ENCODE measurements at places on chromosomes 5 and 9. TPM values are rescaled to one million over a fixed set of nuclear protein-coding genes. Genes with fewer than 3 reads are reported as not detected.

Gene DMRT3
- total RNA-seq, result not detected

Gene SUSD1
- 31.6 TPM for total RNA-seq

Gene CPEB4
- 39.9 TPM for total RNA-seq

Gene GIN1
- 5.3 TPM for total RNA-seq

Gene ZNF454
- 1.9 TPM for total RNA-seq

Gene ORM2
- total RNA-seq, result not detected

Gene WDR38
- not detected for total RNA-seq

Gene STPG3
- not detected for total RNA-seq

Gene PCDHA9
- 0.07 TPM for total RNA-seq

Gene GPX3
- total RNA-seq, result 56.0 TPM

Gene BAAT
- 0.07 TPM for total RNA-seq

Gene IQGAP2
- total RNA-seq, result 2.2 TPM

Gene IFNB1
- total RNA-seq, result not detected

Gene ANKRD20A1
- total RNA-seq, result not detected

Gene NR5A1
- total RNA-seq, result not detected

Gene CYLC2
- total RNA-seq, result not detected

Gene PHAX
- total RNA-seq, result 37.1 TPM

Gene HMGCS1
- 61.5 TPM for total RNA-seq

Gene CCDC152
- total RNA-seq, result 0.26 TPM

Gene TBCA
- 55.0 TPM for total RNA-seq

Gene MAP1B
- total RNA-seq, result 199 TPM

Gene PCA3
- total RNA-seq, result 0.07 TPM

Gene RNF183
- total RNA-seq, result not detected

Gene ELOVL7
- not detected for total RNA-seq

Gene EQTN
- not detected for total RNA-seq

Measured in smooth muscle cell of the pulmonary artery (primary cell).